ENCODE measurements at places on chromosomes 2 and 18.

GRCh38 chr18:48803951-48804855 lies 146.6 kb downstream of the SMAD7 start:
- no peak for DNase-seq

- DNase-seq, result no peak
Measured at GRCh38 chr2:2719781-2720180, 388.7 kb upstream of the MYT1L start.

DNA sequence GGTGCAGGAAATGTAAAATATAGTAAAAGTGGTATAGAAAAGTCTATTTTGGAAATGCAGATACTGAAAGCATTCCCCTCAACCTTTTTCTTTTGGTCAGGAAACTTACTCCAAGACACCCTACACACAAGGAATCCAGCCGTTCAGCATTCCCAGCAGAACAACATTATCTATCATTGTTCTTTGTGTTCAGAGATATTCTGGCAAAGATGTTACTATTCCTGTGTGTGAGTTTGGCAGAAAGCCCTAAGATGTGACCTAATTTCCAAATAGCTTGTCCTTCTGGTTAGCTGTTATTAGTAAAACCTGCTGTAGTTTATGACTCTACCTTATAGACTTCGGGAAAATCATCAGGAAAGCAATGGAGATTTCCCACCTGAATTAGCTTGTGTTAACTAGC lies 78.1 kb upstream of the PELI1 start:
- no peak for DNase-seq

GRCh38 chr18:48817021-48817461 lies 133.7 kb downstream of the SMAD7 start:
- no peak for DNase-seq

DNA sequence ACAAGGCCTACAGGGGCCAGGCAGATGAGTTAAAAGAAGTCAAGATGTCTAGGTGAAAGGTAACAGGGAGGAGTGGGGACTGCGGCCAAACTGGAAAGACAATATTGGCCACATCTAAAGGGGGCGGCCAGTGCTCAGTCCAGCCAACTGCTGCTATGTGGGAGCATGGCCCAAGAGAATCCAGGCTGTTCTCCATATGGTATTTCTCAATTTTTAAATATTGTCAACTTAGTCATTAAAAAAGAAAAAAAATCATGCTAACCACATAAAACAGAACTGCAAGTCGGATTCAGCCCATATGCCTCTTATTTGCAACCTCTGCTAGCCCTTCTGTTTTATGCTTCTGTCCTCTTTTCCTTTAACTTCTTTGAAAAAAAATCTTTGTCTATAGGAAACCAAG lies 14.8 kb downstream of the TRABD2A start:
- DNase-seq, result no peak
